ENCODE measurements at places on chromosomes 2 and 18.

GRCh38 chr2:95277246-95277906 is 3.1 kb downstream of the PROM2 start:
- DNase-seq: peak; percentile 11

DNA sequence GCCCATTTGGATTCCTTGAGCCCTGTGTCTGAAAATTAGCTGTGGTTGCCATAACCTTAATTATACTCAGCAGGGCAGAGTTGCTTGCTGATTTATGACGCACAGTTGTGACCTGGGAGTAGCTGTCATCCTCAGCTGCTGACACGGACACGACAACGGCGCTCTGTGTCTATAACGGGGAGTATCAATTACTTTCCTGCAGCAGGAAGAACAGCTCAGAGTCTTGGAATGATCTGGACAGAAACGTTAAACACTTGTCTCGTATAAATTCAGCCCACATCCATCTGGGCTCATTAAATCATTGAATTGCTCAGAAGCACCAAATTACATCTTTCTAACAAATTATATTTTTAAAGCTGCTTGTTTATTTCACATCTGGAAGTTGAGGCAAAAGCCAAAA is 116.3 kb downstream of the SEPTIN10 start:
- DNase-seq: peak; percentile 51

GRCh38 chr2:168530982-168531622 is 75.0 kb downstream of the CERS6 start:
- peak; percentile 64 for DNase-seq

- DNase-seq: peak; percentile 18
These were observed 1.0 kb upstream of the PPP1CB start for GRCh38 chr2:28750316-28751251.

- no peak for DNase-seq
These were observed 468.7 kb upstream of the FANCL start for GRCh38 chr2:58709687-58710354.

GRCh38 chr18:30106356-30106755 is 936.2 kb downstream of the DSC3 start:
- no peak for DNase-seq

DNA sequence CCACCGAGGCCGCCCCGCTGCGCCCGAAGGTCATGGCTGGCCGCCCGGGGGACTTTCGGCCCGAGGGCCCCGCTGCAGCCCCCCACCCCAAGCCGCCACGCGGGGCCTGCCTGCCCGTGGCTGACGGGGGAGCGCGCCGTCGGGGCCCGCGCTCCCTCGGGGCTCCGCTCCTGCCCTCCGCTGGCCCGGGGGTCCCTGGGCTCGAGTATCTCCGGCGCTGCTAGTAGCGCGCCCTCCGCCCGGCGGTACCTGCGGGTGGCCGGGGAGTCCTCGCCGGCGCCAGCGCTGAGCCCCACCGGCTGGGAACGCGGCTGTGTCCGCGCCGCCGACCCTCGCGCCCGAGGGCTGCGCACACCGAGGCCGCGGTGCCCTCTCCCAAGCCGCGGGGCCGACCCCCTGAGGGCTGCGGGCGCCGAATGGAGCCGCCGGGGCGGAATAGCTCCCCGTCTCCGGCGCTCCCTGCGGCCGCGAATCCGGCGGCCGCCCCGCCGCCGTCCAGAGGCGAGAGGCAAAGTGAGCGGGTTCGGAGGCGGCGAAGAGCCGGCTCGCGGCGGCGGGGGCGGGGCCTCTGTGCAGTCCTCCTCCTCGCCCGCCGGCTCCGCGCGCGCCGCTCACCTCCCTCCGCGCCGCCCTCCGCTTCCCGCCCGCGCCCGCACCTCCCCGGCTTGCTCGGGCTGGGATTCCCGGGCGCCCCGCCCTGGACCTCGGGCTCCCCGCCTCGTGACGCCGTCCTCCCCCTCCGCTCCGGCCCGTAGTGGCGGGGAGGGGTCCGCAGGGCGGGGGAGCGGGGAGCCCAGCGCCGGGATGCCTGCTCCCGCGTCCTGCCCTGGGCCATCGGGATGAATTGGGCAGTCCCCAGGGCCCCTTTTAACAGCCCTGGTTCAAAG is at the start of gene KCNG3:
KCNG3 (minus strand) TSS at position 515 of the 887 bp plus-strand sequence; CDS start at position 34, 481 bp downstream.
- peak; percentile 34 for DNase-seq
